ENCODE measurements at places on chromosomes 12 and 14.

DNA sequence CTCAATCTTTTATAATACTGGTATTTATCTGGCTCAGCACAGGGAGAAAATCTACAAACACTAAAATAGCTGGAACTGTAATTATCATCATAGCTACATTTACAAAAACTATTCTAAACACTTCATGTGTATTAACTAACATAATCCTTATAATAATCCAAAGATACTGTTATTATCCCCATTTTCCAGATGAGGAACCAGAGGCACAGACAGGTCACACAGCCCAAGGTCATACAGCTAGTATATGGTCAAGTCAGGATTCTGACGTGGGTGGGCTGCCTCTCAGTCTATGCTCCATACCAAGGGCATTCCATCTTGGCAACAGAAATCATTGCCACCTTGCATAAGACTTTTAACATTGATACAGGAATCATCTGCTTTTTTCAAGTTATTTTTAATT, 11.4 kb downstream of the FERMT2 start:
- DNase-seq, result no peak

GRCh38 chr12:103679421-103680170, 92.5 kb downstream of the STAB2 start:
- no peak for DNase-seq

- no peak for DNase-seq
Observed at GRCh38 chr14:21056520-21057163, 980 bp upstream of the RNASE8 start.

DNA sequence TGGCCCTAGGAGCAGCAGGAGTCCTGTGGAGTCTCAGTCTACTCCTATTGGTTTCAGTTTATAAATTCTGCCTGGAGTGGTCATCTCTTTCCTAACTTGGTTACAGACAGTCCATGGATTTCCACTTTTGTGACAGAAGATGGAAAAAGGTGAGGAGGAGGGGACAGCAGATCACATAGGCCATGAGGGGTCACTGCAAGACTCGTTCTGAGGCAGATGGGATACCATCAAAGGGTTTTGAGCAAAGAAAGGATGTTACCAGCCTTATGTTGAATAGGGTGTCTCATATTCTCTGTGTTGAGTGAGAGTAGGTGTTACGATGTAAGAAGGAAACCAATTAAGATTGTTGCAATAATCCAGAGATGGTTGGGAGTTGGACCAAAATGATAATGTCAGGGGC, 15.3 kb downstream of the PDE3A start:
- no peak for DNase-seq

GRCh38 chr12:100936661-100937060, 142.1 kb downstream of the ANO4 start:
- DNase-seq, result no peak

- no peak for DNase-seq
Observed at GRCh38 chr12:15323480-15323879, 1.2 kb downstream of the PTPRO start.

- no peak for DNase-seq
Observed at GRCh38 chr14:35068238-35069012, 22.4 kb downstream of the FAM177A1 start.

GRCh38 chr12:110426406-110426805, 22.9 kb upstream of the ANAPC7 start:
- DNase-seq, result no peak

DNA sequence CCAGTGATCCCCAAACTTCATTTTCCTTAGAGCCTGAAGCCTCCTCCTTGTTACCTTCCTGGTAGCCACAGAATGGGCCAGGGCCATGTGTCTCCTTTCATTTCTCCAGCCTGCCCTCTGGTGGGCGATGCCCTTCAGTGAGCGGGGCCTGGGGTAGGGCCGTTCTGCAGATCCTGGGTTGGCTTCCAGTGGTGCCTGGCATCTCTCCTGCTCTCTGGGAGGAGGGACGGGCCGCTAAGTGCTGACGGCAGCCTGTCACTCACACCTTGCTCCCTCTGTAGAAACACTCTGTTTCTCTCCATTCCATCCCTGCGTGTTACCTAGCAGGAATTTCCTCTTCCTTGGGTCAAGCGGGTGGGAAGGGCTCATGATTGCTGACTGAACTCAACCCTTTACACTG, 232.1 kb downstream of the CACNA1C start:
- peak; percentile 26 for DNase-seq

GRCh38 chr12:56061982-56062381, 18.0 kb upstream of the ERBB3 start:
- no peak for DNase-seq

DNA sequence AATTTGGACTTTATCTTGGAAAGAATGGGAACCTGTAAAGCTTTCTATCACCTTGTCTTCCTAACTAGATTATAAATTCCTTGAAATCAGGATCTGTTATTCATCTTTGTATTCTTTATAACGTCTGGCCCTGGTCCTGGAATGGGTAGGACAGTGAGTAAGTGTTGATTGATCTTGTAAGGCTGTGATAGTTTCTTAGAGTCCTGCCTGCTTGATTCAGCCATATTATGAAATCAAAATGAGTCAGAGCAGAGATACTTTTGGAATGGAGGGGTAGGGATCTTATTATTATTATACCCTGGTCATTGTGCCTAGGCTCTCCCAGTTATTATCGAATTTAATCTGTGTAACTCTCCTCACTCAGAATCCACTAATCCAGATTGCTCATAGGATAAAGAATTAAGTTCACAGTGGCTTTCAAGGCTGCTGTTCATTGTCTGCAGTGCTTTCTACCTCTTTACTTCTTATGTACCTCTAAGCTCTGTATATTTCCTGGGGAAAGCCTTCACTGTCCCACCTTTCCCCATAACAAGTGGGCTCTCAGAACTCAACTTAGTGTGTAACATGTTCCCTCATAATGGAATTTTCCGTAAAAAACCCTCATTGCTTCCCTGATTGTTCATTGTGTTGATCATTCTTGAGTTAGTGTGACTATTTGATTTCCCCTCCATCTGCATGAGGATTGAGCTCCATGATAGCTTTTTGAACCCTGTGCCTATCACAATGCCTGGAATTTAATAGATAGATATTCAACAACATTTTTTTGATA, 93.3 kb downstream of the DAAM1 start:
- DNase-seq, result no peak

- DNase-seq, result no peak
Observed at GRCh38 chr12:52926596-52927234, 21.8 kb upstream of the KRT8 start.

GRCh38 chr12:70529647-70530046, 107.6 kb downstream of the PTPRB start:
- no peak for DNase-seq

Measured in amygdala (tissue), 56 donors.